Activated T-helper 1 cell treated with Interleukin-2 at 50 U/mL for 16 hours (primary cell): ENCODE measurements at places on chromosomes 1 and 21.

GRCh38 chr1:33866281-33866680 lies 2.4 kb downstream of the HMGB4 start:
- no peak for DNase-seq

GRCh38 chr1:83846138-83846537 lies 152.8 kb downstream of the TTLL7 start:
- no peak for DNase-seq

GRCh38 chr1:103107741-103108375 lies 464 bp downstream of the COL11A1 start:
- no peak for DNase-seq

- DNase-seq, result peak; percentile 2
Observed at GRCh38 chr1:153261281-153262069, 2.0 kb downstream of the LORICRIN start.

- DNase-seq, result peak; percentile 5
Observed at GRCh38 chr1:100391675-100392074, 39.4 kb downstream of the CDC14A start.
